ENCODE measurements at places on chromosomes 4 and X.

GRCh38 chr4:15479913-15480185 is 10.2 kb downstream of the CC2D2A start:
- no peak for DNase-seq

- DNase-seq = no peak
Measured at GRCh38 chrX:48493890-48494364, 14.9 kb upstream of the PORCN start.

GRCh38 chr4:112895811-112896608 is 153.4 kb upstream of the ANK2 start:
- no peak for DNase-seq

GRCh38 chrX:323721-324628 is 5.4 kb upstream of the GTPBP6 start:
- no peak for DNase-seq

DNA sequence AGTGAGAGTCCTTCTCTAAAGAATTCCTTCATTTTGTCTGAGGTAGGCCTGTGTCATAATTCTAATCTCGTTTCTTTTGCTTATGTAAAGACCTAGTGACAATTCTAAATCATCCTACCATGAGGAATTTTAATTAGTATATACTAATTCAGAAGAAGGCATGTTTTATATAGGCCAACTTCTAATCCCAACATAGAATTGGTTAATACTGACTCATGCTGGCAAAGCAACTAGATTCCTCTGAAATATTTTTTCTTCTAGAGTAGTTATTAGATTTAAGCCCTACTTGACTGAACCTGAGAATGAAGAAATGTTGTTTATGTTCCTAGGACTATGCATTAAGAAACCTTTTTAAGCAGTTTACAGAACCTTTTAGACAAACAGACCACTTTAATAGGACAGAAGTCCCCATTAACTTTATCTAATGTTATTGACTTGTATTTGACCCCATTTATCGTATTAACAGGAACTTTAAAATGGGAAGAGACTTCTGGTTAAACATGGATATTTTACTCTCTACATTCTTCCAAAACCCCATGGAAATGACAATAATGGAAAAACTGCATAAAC is 56.1 kb upstream of the EIF1AX start:
- no peak for DNase-seq

GRCh38 chrX:139882299-139882698 is 50.6 kb downstream of the ATP11C start:
- no peak for DNase-seq

DNA sequence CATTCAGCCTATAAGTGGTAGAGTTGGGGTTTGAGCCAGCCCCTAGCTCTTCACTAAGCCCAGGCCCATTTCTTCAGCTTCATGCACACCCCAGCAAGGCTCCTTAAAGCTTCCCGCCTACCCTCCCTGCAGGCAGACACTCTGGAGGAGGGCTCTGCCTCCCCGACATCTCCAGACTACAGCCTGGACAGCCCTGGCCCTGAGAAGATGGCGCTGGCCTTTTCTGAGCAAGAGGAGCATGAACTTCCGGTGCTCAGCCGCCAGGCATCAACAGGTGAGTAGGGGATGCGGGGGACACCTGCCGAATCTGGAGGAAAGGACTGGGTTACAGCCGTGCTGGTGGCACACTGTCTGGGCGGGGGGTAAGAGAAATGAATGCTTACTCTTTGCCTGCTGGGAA is 11.1 kb downstream of the SASH3 start:
- DNase-seq = no peak

DNA sequence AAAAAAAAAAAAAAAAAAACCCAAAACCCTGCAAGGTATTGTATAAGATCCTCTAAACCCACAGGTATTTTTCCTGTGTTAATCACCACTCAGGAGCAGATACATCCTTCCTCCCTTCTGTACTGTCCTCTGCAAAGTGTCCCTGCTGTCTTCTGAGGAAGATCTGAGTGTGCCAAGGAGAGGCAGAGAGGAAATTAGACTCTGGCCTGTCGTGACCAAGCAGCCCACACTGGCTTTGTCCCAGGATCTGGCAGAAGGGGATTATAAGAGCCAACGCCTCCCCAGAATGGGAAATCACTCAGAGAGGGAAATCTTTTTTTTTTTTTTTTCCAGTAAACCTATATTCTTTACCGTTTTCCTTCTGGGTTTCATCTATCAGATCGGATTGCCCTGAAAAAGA is 39.6 kb downstream of the PTCHD1 start:
- no peak for DNase-seq

GRCh38 chrX:112759966-112760365 is 80.2 kb upstream of the LHFPL1 start:
- no peak for DNase-seq

GRCh38 chr4:181470306-181470705 is 772.9 kb upstream of the TENM3 start:
- no peak for DNase-seq

Data from NCI-H2081 (cell line).